ENCODE measurements at places on chromosomes 12 and 14.
A peak's percentile ranks its signal among the peaks of the same experiment; 100 is the strongest.

- peak; percentile 42 for DNase-seq
These were observed 26.6 kb upstream of the LTA4H start for GRCh38 chr12:96061864-96062453.

DNA sequence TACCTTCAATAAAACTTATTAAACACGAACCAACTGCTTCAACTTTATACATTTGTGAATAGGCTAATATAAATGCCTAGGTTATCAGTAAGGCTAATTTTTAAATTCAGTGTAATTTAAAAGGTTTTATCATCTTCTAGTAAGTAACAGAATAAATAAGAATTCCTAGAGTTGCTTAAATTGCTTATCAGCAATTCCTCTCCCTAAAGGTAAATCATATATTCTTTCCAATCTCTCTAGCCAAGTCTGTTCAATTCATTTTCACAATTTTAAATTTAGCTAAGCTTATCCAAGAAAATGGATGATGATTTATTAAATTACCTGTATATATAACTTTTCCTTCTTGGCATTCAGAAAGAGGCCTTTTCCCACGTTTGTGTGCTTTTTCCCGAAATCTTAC lies 4.6 kb downstream of the PUS7L start:
- no peak for DNase-seq

DNA sequence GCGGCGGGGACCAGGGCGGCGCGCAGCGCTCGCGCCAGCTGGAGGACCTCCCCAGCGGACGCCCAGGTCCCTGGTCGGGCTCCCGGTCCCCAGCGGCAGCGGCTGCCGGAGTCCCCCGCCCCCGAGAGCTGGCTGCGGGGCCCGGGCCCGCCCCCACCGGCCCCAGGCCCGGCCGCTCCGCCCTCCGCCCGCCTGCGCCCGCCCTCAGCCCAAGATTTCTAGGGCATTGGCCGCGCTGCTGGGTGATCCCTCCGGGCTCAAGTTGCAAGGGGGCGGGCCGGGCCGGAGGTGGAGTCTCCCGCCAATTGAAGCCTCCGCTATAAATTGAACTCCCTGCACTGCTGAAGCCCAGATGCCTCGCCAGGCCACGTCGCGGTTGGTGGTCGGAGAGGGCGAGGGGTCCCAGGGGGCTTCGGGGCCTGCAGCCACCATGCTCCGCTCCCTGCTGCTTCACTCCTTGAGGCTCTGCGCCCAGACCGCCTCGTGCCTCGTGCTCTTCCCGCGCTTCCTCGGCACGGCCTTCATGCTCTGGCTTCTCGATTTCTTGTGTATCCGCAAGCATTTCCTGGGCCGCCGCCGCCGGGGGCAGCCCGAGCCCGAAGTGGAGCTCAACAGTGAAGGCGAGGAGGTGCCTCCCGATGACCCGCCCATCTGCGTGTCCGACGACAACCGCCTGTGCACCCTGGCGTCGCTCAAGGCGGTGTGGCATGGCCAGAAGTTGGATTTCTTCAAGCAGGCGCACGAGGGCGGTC lies at the start of gene DIO3:
Gene DIO3 (plus strand): TSS at position 351 of the 752 bp plus-strand sequence.
- DNase-seq: no peak

GRCh38 chr14:61454545-61454944 lies 133.2 kb downstream of the PRKCH start:
- peak; percentile 42 for DNase-seq

DNA sequence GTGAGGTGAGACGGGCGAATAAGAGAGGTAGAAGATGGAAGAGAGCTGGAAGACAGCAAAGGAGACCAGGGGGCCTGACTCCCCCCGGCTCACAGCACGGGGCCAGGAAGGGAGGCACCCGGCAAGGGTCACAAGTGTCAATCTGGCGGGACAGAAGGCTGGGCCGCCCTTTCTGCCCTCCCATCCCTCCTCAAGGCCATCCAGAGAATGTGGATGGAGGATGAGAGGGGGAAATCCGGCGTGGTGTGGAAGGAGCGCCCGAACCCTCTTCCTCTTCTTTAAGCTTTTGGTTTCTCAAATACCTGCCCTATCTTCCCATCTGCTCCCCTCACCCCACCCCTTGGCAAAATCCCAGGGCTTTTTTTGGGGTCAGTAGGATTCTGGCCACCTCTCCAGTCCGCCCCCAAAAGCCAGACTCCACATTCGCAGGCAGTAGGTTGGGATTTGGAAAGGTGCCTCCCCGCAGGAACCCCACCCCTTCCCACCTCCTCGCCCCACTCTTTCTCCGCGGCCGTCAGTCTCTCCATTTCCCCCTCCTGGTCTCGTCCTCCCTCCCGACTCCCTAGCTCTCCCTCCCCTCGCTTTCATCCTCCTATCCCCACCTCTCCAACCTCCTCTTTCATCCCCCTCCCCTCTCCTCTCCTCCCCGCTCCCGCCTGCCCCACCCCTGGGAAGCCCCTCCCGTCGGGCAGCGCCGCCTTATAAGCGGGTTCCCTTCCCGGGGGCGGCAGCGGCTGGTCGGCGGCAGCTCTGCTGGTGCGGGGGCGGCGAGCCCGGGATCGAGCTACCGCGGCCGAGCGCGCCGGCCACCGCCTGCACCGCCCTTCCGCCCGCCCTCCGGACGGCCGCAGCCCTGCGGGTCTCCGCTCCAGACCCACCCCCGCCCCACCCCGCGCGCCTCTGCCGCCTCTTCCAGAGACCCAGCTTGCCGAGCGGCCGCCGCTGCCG lies at the start of gene PTMS:
Gene PTMS (plus strand): TSS at position 730 of the 948 bp plus-strand sequence. CDS start 343 bp downstream, outside the sequence.
- DNase-seq: peak; percentile 50

DNA sequence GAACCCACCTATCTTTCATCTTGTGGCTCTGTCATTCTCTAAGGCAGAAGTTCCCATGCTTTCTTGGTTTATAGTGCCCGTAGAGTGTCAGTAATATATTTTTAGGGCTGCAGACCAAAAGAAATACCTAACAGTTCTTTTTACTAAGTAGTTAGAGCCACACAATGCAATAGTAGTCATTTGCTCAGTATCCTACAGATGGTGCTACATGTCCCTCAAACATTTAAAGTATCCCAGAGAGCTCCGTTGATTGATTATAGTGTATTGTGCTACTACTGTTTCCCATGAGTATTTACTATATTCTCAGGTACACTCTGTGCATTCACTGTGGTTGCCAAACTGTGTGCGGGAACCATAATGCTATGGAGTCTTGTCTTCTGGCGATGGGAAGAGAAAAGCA lies 4.7 kb upstream of the PLBD1 start:
- no peak for DNase-seq

DNA sequence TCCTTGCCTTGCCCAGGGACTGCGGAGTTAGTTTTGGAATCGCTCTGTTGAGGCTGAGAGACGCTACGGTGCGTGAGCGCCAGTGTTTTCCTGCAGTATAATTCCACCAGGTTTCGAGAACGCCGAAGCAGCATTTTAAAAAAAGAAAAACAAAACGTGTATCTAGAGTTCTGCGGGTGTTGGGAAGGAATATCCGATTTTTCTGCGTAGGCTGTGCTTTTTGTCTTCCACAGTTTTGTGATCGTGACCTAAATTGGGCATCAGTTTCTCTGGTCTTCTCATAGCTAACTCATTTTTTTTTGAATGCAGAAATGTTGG lies 778 bp downstream of the DNM1L start:
- no peak for DNase-seq

DNA sequence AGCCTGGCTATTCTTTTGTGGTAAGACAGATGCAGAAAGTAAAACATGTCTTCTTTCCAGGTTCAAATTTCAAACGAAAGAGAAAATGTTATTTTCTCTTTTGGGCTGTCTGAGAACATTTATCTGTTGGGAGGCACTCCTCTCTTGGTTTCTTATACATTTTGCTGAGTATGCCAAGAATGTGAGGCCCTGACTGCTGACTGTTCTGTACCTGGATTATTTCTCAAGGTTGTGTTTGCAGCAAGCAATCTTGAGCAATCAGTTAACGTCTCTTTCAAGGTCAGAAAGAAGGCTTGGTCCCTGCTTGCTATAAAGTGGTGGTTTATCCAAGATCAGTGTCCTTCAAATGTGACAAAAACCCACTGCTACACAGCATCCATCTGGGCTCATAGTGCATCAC lies 9.8 kb downstream of the SSTR1 start:
- DNase-seq: no peak

DNA sequence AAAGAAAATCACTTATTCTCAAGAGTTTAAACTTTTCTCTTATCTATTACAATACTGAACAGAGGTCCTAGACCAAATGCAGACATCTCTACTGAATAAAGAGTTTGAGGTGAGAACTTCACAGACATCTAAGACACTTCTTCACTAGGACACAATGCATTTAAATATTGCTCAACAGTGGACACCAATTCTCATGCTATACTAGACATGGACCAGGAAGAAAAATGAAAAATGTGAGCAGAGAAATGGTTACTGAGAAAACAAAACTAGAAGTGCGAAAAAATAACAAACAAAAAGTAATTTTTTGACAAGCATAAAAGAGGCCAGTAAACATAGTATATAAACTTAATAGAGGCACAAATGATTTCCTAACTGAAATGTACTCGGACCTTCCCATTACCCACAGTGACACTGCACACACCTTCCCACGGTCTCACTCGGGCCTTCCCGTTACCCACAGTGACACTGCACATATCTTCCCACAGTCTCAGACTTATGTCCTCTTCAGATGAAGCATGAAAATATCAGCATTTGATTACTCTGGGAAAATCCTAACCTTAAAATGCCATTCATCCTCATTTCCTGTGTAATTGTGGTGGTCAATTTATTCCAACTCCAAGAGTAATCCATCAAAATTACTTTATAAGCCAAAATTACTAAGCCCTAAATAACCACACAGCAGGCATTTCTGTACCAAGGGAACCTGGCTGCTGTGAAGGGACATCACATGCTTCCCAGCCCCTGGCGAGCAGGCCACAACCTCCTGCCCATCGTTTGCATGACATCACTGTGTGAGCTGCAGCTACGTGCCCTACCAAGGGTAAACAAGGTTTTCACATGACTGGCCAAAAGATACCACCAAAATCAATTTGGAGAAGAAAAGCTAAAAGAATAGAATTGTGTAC lies 6.4 kb downstream of the SLC15A4 start:
- peak; percentile 92 for DNase-seq

DNA sequence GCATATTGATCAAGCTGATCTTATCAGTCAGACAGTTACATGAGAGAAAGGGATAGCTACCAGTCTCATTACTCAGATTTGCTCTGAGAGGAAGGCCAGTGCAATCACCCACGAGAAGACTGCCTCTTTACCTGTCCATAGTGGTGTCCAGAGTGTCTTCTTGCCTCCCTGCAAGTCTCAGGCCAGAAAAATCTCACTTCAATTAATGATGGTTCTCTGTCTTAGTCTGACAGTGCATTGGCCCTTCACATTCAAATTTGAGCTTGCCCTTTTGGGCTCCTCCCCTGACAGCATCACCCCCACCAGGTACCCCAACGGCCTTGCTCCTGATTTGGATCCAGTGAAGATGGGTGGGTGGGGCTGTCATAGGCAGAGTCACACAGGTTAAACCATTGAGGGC lies at the start of gene AICDA:
Gene AICDA (minus strand): TSS at position 231 of the 400 bp plus-strand sequence. CDS start 92 bp downstream, at position 139.
- no peak for DNase-seq

DNA sequence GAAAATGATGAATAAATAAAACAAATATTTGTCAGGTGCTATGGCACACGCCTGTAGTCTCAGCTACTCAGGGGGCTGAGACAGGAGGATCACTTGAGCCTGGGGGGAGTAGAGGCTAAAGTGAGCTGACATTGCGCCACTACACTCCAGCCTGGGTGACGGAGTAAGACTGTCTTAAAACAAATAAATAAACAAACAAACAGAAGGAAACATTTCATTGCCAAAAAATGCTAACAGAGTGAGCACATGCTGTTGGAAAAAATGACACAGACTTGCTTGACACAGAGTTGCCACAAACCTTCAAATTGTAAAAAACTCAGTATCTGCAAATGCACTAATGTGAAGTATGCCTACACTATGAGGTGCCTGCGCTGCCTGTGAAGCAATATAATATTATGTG lies 50.8 kb upstream of the AP4S1 start:
- DNase-seq: no peak

- no peak for DNase-seq
These were observed 1.4 kb upstream of the RDH5 start for GRCh38 chr12:55718624-55719275.

GRCh38 chr12:57008178-57008577 lies 1.8 kb upstream of the ZBTB39 start:
- no peak for DNase-seq

Measured in gastrocnemius medialis (tissue), 4 donors.